ENCODE measurements at places on chromosomes 11 and 22.

DNA sequence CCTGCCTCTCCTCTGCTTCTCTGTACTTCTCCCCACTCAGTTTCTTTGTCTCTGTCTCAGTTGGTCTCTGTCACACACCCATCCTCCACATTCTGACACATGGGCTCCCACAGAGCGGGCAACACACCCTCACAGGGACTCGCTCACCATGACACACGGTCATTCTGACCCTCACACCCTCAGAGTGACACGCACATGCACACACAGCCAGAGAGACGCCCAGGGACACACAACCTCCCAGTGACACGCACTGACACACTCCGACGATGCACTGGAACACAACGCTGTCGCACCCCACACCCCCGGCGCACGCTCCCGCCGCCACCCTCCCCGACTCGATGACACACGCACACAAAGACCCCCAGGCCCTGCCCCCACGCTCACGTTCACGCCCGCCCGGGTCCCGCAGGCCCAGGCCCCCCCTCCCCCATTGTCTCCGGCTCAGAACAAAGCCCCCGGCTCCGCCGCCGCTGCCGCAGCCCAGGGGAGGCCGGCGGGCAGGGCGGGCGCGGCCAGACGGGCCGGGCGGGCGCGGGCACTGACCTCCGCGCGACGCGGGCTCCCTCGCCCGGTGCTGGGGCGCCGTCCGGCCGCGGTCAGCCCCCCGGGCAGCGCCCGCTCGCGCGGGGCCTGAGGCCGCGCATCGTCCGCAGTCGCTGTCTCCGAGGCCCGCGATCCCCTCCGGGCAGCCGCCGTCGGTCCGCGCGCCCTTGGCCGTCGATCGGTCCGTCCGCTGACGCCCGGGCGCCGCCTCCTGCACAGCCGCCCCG, 404 bp downstream of the DCHS1 start:
- DNase-seq = no peak

DNA sequence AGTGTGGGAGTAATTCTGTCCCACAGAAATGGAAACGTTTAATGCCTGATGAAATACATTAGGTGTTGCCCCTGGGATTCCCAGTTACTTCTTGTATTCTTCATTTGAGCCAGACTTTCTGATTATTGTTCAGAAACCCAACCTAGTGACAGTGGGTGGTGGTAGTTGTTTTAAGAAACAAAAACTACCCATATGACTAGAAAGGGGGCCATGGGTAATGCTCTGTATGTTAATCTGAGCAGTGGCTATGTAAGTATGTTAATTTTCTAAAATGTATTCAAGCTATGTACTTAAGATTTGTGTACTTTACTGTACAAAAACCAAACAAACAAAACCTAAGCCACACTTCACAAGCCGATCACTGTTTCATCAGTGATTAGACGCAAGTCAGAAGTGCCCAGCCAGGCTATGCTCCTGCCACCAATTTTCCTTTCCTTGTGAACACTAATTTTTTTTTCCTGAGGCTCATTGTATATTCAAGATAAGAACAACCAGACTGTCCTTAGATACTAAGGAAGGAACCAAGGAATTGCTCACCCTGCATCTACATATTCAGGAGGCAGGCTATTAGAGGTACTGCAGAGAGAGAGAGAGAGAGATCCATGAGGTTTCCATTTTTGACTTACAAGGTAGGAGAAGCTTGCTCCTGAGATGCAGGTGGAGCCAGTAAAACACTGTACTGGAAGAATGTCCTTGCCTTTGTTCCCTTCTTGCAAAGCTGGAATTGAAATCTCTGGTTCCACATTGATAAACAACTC, 122.7 kb downstream of the DBX1 start:
- no peak for DNase-seq

DNA sequence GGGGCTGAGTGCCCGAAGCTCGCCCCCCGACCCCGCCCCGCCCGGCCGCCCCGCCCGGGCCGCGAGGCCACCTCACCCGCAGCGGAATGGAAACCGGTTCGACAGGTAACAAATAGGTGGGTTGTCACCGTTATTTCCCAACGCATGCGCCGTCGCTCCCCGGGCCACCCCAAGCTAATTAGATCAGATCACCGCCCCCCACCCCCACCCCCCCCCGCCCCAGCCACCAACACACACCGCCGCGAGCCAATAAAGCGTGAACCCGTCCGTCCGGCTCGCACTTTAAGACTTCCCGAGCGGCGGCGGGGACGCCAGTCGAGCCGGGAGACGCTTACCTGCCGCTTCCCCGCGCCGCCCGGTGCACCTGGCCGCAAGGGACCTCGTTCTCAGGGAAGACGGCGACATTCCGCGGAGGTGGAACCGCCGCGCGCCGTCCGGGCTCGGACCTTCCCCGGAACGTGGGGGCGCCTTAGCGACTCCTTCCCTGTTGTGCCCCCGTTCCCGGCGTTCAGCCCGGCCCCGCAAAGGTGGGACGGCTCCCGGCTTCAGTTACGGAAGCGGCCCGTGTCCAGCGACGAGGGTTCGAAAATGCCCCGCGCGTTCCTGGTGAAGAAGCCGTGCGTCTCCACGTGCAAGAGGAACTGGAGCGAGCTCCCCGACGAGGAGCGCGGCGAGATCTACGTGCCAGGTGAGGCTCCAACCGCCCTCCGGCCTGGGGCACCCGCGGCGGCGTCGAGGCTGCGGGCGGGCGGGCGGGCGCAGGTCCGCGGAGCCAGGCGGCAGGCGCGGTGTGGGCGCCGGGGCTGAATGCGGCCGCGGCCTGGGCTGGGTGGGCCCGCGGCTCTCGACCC, at the start of gene OVOL1:
OVOL1 (plus strand) TSS at position 278 of the 851 bp plus-strand sequence; CDS start at position 589, 311 bp downstream.
- no peak for DNase-seq

GRCh38 chr22:50207383-50208140, 6.8 kb downstream of the SELENOO start:
- no peak for DNase-seq

DNA sequence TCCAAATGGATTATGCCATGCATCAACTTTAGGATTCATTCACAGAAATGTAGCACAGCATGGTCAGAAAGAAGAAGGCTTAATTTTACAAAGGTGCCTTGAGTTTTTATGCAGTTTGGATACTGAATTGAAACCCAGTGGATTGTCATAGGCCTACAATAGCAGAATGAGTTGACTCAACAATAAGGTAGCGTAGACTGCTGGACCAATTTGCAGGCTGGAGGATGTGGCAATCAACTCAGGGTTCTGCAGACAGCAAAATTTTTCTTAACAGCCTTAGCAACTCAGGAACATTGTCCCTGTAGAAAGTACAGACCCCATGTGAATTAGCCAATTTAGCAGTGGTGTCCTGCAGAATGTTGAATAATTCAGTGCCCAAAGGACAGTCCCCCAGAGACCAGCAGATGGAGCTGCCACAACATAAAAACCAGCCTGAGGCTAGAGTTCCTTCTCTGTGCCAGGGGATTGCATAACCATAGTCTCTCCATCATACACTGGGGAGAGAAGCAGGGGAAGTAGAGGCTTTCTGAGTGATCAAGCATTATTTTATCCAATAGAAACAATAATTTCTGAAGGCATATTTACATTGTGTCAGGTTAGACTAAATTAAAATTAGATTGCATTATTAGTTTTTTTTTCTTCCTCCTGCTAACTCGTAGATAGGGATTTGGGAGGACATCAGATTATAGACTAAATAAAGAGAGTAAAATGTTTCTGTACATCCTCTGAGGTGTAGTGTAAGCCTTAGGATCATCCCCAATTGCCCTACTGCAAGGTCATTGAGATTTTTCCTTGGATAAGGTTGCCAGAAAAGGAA, 20.3 kb upstream of the MRPL17 start:
- no peak for DNase-seq

GRCh38 chr22:47552024-47552423, 789.6 kb downstream of the TBC1D22A start:
- no peak for DNase-seq

GRCh38 chr22:29431986-29432385, 6.4 kb upstream of the RFPL1 start:
- no peak for DNase-seq

DNA sequence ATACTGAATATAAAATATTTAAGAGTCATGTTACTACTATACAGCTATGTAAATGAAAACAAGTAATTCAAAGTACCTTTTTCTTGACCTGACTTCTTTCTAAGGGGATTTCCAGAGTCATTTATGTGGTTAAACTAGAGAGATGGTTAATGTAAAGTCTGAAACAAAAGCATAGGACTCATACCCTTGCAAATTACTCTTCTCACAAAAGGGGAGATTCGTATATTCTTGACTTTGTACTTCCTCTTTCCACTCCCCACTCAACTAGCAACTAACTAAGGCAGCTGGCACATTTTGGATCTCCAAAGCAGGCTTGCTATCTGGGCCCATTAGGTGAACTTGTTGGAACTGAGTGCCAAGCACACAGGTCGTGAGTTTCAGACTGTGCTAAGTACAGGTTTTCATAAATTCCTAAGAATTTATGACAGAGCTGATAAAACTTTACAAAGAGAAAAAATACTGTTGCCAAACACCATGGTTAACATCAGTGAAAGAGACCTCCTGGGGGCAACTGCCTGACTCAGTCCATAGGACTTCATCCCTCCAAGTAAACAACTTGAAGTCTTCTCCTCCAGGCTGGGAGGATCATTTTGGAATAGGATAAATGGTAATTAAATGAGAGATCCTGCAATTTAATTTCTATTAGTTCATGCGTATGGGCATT, 77.0 kb upstream of the DDI1 start:
- DNase-seq = no peak

DNA sequence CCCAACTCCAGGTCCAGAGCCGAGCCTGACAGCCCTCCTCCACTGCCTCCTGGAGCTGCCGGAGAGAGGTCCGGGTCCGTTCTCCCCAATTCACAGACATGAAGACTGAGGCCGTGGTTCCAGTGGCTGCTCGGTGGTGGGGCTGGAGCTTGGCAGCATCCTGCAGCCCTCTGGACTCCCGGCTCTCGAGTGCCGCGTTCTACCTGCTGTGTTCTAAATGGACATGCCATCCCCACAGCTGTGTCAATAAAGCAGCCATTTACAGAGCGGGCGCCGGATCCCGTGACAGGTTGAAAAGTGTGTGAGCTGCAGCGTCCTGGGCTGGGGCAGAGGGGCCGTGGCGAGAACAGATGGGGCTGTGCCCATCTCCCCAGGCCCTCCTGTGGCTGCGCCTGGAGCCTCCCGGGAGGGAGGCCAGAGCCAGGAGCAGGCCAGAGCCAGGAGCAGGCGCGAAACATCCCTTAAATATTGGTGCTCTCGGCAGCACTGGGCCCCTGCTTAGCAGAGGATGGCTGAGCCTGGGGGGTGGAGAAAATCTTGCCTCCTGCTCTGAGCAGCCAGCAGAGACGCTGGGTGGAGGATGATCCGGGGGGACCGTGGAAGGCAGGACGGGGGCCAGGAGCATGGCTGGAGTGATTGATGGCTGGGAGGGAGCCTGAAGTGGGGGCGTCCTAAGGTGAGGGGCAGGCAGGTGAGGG, 46.2 kb downstream of the FLRT1 start:
- no peak for DNase-seq

DNA sequence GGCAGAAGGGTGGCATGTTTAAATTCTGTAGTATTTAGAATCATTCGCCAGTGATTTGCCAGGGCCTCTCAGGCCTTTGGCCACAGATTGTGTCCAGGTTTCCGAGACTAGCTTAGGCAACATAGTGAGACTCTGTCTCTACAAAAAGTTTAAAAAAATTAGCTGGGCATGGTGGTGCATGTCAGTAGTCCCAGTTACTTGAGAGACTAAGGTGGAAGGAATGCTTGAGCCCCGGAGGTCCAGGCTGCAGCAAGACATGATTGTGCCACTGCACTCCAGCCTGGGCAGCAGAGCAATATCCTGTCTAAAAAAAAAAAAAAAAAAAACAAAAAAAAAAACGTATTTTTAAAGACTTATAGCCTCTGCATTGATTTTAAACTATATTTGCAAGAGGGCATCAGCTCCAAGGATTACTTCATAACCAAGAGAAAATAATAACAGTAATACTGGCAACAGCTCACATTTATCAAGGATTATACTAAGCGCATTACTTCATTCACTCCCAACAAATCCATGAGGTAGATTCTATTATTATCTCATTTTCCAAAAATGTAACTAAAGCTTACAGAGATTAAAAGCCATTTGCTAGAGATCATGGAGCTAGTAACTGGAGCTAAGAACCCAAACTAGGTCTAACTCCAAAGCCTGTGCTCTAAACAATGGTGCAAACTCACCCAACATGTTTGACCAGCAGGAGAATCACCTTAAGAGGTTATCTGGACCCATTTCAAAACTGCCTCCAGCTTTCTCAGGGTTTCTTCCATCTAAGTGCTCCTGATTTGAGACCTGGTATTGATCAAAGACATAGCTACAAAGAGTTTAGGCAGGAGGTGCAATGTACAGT, 32.6 kb upstream of the SLC6A5 start:
- no peak for DNase-seq

DNA sequence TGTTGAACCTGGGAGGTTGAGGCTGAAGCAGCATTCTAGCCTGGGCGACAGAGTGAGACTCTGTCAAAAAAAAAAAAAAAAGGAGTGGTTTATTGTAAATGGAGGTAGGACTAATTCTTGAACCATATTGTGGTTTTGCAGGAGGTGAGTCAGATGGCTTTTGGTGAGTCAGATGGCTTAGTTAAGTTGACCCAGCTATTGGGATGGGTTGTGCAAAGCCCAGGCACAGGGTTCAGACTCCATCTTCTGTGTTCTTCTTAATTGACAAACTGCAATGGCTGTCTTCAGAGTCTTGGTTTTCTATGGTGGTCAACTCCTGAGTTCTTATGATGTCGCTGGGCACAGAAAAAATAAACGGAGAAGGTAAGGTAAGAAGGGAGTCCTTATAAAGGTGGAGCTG, 182.7 kb downstream of the ADAMTS15 start:
- no peak for DNase-seq

DNA sequence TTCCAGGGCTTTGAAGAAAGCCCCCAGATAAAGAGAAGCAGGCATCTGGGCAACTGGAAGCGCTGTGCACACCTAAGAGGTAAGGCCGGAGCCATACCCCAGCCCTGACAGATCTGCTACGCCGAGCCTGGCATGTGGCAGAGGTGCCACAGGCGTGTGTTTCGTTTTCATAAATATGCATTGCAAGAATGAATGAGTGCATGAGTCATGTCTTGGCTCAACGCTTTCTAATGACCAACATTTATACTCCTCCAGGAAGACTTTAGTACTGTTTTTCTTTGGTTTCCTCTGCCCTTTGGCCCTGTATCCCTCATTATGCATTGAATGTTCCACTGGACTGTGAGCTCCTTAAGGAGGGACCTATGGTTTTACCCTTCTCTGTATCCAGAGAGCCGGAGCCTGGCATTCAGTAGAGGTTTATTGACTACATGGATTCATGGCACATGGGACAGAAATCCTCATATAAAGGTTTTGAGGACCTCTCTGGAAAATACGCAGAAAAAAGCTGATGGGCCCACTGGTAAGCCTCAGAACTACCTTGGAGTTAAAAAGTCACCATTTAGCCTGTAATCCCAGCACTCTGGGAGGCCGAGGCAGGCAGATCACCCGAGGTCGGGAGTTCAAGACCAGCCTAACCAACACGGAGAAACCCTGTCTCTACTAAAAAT, 38.9 kb upstream of the CSNK2A3 start:
- no peak for DNase-seq

- DNase-seq = no peak
Observed at GRCh38 chr22:46763051-46763705, 728 bp downstream of the TBC1D22A start.

DNA sequence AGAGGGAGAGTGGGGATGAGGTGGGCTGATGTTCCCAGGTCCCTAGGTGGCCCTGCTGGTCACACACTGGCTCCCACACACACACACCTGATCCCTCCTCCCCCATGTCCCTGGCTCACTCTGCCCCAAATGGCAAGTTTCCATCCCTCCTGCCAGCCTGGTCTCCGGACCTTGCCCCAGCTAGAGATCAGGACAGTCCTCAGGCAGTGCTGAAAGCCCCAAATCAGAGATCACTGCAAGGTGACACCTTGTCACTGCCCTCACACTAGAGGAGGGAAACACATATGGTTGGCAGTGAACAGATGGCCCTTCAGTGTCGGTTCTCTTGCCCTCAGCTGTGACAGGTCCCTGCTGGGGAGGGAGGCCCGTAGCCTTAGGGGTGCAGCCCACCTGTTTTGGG, 7.6 kb downstream of the TMPRSS5 start:
- DNase-seq = no peak
